Stimulated activated CD4-positive, alpha-beta T cell treated with anti-CD3 and anti-CD28 coated beads, Interleukin-12 subunit alpha, Interleukin-12 subunit beta, amount 100 ng/mL, for 24 hours (primary cell): ENCODE measurements at places on chromosomes 16 and 17.

DNA sequence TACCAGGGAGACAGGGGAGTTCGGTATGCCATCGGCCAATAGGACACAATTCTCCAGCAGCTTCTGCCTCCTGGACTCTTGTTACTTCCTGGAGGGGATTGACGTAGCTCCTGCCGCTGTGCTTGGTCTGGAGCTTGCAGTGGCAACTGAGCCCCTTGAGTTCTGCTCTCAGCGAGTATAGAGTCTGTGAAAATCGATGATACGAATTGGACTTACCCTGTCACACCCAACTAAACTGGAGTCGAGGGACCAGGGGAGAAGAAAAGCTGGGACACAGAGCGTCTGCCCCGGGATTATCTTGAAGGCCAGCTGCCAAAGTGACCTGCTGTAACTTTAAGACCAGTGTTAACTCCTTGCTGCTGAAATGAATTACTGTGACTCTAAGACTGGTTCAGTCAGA, 22.2 kb downstream of the SEC14L1 start:
- no peak for DNase-seq

- DNase-seq: peak; percentile 74
Measured at GRCh38 chr17:2259769-2260536, 43.6 kb downstream of the SMG6 start.

- peak; percentile 45 for DNase-seq
Measured at GRCh38 chr17:4658478-4659305, 17.2 kb upstream of the ALOX15 start.

DNA sequence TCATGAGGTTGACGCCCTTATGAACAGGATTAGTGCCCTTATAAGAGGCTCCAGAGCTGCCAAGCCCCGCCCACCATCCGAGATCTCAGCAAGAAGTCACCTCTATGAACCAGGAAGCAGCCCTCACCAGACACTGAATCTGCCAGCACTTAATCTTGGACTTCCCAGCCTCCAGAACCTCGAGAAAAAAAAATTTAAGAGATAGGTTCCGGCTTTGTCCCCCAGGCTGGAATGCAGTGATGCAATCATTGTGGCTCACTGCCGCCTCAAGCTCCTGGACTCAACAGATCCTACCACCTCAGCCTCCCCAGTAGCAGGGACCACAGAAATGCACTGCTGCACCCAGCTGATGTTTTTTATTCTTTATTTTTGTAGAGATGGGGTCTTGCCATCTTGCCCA, 22.5 kb upstream of the ADCY9 start:
- no peak for DNase-seq

DNA sequence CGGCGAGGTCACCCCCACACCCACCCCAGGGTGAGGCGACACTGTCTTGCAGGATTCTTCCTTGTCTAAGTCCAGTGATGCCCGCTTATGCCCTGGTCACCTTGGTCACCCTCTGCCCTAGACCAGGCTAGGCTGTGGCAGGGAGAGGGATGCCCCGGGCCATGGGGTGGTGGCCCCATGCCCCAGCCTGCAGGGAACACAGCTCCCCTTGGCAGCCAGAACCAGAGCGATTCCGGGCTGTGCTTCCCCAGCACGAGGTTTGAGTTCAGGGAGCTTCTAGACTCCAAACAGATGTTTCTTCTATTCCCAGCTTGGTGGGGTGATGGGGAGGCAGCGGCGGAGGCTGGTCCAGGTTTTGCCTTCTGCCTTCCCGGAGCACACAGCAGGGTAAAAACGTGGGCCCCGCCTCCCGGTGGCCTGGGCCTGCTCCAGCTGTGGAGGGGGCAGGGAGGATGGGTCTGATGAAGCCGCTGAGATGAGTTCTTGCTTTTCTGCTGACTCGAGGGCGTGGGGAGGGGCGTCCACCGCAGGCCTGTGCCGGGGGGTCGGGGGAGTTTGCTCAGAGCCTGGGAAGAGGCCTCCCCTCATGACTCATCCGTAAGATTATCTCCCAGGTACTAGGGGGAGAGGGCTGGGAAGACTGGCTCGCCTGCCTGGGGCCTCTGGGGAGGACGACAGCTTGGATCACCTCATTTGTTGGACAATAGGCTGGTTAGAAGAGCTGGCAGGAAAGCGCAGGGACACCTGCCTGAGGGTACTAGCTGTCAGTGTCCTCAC, 15.4 kb downstream of the SMTNL2 start:
- no peak for DNase-seq

- DNase-seq: peak; percentile 97
Measured at GRCh38 chr17:21275579-21276263, 8.8 kb upstream of the MAP2K3 start.

- no peak for DNase-seq
Measured at GRCh38 chr17:78474614-78475146, 96.2 kb downstream of the PGS1 start.

- no peak for DNase-seq
Measured at GRCh38 chr17:17713839-17714238, 32.6 kb downstream of the RAI1 start.

GRCh38 chr17:80780381-80781198, 211.1 kb upstream of the CHMP6 start:
- no peak for DNase-seq

DNA sequence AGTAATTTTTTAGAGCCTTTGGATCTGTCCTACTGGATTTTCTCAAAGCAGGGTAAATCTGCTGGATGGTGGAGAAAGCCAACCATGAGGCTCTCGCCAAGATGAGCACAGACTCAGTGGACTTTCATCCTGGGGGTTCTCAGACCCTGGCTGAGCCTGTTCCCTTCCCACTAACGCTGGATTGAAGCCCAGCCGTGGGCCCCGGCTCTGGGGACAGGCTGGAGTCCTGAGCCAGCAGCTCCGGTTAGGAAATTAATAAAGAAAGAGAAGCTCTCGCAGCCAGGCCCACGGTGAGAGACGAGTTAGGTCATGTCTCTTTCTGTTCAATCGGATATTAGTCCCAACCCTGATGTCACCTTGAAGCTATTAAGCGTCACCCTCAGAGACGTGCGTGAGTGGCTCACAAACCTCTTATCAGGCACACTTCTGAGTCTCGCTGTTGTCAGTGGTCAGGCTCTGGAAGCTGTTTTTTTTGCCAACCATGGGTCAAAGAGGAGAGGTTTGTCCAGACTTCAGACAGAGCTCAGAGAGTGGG, 27.1 kb downstream of the MEOX1 start:
- DNase-seq: no peak

DNA sequence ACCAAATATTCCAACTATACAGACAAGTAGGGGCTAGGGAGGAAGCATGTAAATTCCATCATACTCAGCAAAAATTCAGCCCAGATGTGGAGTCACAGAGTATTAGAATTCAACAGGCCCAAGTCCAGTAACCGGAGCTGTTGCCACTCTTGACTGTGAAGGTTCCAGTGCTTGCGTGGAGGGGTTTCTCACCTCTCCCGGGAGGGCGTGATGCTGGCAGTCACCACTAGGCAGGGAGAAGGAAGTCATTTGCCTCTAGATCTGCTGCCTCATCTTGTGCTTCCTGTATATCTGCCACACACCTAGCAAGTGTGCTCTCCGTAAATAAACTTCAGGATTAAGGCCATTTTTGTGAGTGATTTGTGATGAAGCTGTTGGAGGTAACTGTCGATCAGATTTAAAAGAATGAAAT, 1.0 kb upstream of the CKLF start:
- DNase-seq: peak; percentile 33
